ENCODE measurements at places on chromosomes 4 and X.
A peak's percentile ranks its signal among the peaks of the same experiment; 100 is the strongest.

DNA sequence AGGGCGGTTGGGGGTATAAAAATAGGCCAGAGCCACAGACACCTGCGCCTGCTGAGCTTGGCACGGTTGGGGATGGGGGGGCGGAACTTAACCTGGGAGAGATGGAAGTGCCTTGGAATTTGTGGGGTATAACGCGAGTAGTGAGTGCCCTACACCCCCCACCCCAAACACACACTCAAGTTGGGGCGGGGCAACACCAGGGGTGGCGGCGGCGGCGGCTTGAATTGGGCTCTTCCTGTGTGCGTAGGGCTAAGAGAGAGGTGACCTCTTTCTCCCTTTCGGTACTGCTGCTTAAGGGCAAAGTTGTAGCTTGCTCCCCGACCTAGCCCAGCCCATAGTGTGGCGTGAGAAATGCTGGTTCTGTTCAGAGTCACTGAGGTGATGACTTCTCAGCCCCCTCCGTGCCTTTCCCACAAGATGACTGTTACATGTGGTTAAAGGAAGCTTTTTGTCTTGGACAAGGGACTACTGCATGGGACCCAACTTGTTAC is 839 bp downstream of the STK26 start:
- no peak for DNase-seq

GRCh38 chrX:53211391-53211978 is 13.5 kb downstream of the KDM5C start:
- DNase-seq, result no peak

GRCh38 chrX:123851079-123851478 is 8.8 kb upstream of the XIAP start:
- DNase-seq, result no peak

DNA sequence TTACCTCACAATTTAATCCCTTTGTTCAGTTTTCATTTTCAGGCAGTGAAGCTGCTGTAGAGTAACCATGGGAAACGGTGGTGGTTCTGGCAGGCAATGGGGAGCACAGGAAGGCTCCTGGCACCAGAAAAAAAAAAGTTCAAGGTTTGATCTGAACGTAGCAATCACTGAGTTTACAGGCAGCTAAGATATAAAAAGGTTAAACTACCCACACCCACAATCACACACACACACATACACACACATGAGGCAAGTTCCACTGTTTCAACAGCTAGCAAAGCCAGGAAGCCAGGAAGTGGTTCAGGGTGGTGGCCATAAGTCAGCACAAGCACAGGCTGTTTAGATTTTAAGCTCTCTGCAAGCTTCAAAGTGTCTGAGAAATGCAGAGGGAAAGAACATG is at the start of gene SULT1B1:
TSS of gene SULT1B1 (minus strand) at position 166 of the 400 bp plus-strand sequence. CDS start 5,403 bp downstream, outside the sequence.
- DNase-seq, result peak; percentile 13

DNA sequence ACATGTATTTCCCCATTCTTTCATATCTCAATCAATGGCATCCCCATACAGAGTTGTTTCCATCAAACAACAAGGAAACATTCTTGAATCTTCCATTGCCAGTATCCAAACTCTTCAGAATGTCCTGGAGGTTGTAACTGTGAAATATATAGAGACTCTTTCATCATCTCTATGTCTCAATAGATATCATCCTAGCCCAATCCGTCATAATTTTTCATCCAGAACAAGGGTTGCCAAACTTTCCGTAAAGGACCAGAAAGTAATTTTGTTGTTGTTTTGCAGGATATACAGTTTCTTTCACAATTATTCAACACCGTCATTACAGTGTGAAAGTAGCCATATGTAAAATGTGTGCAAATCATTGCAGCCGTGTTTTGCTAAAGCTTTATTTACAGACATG is 15.2 kb upstream of the CXCL6 start:
- no peak for DNase-seq

DNA sequence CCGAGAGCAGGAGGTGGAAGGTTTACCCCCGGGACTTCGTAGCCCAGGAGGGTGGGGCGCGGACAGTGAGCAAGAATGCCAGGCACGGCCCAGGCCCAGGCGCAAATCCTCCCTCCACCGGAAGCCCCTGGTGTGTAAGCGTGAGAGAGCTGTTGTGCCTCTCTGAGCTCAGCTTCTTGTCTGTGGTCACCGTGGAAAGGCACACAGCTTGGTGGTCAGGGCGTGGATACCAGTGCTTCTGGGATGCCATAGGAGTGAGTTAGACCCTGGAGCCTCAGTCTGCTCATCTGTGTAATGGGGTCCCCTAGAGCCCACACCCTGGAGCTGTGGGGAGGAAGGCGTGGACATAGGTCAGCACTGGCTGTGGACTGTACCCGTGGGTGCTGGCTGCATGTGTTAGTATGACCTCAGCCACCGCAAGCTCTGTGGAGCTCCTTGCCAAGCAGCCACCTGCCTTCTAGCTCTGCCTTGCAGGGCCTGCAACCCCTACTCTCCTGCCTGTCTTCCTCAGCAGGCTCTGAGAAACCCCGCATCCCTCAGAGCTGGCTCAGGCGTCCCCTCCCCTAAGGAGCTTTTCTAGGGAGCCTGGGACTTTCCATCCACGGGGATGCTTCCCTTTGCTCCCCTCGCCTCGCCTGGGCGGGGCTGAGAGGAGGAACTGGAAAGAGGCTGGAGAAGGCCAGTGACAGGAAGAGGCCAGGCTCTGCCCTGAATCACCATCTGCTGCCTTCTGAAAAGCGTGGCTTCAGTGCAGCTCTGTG is 28.0 kb upstream of the AFAP1 start:
- no peak for DNase-seq

DNA sequence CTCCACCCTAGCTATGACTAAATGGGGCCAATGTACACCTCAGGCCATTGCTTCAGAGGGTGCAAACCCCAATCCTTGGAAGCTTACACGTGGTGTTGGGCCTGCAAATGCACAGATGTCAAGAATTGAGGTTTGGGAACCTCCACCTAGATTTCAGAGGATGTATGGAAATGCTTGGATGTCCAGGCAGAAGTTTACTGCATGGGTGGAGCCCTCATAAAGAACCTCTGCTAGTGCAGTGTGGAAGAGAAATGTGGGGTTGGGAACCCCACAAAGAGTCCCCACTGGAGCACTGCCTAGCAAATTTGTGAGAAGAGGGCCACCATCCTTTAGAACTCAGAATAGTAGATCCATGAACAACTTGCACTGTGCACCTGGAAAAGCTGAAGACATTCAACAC is 284.1 kb downstream of the ANTXR2 start:
- DNase-seq, result no peak

DNA sequence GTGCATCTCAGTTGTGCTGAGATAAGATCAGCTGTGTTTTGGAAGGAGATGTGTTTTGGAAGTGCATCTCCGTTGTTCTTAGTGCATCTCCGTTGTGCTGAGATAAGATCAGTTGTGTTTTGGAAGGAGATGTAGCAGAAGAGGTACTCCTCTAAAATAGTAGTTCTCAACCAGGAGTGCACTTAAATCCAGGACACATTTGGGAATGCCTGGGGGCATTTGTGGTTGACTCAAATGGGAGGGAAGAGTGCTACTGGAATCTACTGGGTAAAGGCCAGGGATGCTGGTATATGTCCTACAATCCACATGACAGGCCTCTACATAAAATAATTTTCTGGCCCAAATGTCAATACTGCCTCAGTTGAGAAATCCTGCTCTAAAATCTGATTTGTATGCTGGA is 70.8 kb upstream of the CHRDL1 start:
- no peak for DNase-seq

DNA sequence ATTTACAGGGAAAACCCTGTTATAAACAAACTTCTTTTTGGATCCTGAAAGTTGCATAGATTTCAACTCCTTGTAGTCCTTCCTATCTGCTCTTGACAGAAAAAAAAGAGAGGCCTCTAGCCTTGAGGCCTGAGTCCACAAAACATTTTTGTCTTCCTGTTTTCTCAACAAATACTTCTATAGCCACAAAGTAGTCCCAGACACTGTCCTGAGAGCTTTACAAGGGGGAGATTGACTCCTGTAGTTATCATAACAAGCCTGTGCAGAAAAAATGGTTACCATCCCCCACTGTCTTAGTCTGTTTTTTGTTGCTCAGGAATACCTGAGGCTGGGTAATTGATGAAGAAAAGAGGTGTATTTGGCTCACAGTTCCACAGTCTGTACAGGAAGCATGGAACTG is 35.2 kb downstream of the PCDH7 start:
- DNase-seq, result no peak

- no peak for DNase-seq
Observed at GRCh38 chrX:106286053-106286650, 118.0 kb downstream of the PWWP3B start.

GRCh38 chrX:15549189-15550012 is 48.8 kb downstream of the BMX start:
- no peak for DNase-seq

GRCh38 chrX:95907081-95907480 is 777.6 kb upstream of the DIAPH2 start:
- DNase-seq, result no peak

DNA sequence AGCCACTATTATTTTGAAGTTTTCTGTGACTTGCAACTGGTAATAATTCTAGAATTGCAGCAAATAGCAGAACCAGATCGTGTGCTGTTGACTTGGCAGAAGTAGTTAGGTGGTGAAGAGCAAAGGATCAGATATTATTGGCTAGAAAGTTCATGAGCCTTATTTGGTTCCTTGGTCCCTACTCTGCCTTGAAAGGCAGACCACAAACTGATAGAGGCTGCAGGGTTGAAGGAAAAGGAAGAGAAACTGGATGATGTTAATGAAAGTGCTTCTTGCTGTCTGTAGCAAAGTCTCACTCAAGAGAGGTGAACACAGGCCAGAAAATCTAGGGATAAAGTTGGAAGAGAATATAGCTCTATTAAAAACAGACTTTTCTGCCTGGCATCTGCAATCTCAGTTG is 41.2 kb upstream of the RNF150 start:
- no peak for DNase-seq

GRCh38 chrX:19793471-19793870 is 93.9 kb downstream of the SH3KBP1 start:
- no peak for DNase-seq

DNA sequence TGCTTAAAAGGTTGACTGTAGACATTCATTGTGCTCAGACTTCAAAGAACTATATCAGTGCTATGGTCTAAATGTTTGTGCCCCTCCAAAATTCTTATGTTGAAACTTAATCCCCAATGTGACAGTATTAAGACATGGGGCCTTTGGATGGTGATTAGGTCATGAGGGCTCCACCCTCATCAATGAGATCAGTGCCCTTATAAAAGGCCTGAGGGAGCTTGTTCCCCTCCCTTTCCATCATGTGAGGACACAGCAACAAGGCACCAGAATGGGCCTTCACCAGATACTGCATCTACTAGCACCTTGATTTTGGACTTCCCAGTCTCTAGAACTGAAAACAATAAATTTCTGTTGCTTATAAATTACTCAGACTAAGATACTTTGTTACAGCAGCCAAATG is 28.3 kb downstream of the CLOCK start:
- no peak for DNase-seq

- no peak for DNase-seq
Observed at GRCh38 chrX:115452251-115452650, 108.7 kb upstream of the PLS3 start.

GRCh38 chr4:89222170-89222569 is 85.4 kb downstream of the GPRIN3 start:
- DNase-seq, result no peak

GRCh38 chr4:159104694-159105414 is 2.0 kb downstream of the RAPGEF2 start:
- no peak for DNase-seq

DNA sequence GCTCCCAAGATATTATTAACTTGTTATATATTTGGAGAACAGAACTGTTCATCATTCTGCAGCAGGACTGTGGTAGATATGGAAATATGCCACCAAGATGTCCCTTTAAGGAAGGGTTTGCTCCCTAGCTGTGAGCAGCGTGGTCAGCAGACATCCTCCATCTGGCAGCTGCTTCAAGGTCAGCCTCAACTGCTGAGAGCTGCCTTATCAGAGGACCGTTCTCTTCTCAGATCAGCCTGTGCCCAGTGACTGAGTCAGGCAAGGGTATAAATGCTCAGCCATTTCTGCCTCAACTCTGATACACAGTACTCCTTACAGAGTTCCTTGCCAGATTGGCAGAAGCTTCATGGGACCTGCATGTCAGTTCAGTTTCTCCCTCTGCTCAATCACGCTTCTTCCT is 63.4 kb upstream of the MAGEB2 start:
- no peak for DNase-seq

DNA sequence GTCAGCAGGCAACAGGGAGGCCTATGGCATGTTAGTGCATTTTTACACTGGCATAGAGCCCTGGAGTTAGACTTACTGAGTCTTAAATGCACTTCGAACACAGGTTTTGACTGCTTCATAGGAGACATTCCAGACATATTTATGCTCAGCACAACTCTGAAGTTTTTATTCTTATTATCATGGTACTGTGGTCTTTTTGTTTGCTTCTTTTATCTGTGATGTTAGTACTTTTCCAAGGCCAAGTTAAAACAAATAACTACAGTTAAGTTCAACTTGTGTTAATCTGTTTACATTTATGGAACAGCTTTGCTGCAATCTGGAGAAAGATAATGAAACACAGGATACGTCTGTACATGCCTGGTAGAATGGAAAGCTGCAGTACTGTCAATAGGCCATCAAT is 76.5 kb downstream of the COL4A5 start:
- no peak for DNase-seq

DNA sequence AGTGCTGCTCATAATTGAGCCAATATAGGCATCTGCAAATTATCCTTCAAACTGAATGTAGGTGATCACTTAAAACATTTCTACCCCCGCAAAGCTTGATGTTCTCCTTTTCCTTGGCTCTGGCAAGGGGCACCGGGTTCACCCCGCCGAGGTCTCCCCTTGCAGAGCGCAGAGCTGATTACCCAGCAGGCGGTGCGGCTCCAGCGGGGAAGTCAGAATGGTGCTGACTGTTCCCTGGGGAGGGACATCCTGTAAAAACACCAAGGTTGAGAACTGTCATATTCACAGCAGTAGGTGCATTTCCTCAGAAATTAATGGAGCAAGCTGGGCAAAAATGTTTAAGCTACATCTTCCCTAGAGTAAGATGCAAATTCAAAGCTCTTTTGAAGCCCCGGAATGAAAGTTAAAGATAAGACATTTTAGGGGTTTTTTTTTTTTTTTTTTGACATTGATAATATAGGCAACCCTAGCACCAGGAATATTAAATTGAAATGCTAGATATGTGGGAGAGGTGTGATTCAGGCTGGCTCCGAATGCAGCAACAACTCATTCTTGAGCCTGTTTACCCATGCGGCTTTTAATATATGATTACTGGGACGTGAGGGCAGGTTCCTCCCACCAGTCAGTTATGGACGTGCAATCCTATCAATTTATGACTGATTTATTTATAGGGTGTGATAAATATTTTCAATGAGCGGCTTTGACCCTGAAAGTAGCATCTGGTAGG is 767.3 kb upstream of the TENM3 start:
- no peak for DNase-seq

DNA sequence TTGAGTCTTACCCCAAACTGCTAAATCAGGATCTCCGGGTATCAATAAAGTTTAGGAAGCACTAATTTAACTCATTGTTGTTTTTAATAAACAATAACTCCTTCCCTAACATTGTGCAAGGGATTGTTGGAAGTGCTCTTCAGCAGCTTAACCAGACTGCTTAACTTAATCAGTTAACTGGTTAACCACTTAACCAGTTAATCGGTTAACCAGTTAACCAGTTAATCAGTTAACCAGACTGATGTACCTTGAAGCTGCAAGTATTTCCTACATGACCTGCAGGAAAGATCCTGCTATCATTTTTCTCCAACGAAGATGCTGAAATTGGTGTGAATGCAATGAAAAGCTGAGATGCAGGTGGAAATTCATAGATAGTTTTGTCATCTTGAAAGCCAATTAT is 40.1 kb upstream of the AP1S2 start:
- DNase-seq, result no peak

- no peak for DNase-seq
Observed at GRCh38 chrX:31287861-31288260, 216.0 kb upstream of the FTHL17 start.
